Activated CD4-positive, alpha-beta T cell treated with anti-CD3 and anti-CD28 coated beads, Interleukin-2, amount 50 U/mL, for 24 hours (primary cell): ENCODE measurements at places on chromosomes 6 and 20.

GRCh38 chr20:58583586-58583985 is 67.5 kb upstream of the STX16 start:
- DNase-seq = no peak

GRCh38 chr6:170200458-170200891 is 90.4 kb downstream of the DLL1 start:
- no peak for DNase-seq

DNA sequence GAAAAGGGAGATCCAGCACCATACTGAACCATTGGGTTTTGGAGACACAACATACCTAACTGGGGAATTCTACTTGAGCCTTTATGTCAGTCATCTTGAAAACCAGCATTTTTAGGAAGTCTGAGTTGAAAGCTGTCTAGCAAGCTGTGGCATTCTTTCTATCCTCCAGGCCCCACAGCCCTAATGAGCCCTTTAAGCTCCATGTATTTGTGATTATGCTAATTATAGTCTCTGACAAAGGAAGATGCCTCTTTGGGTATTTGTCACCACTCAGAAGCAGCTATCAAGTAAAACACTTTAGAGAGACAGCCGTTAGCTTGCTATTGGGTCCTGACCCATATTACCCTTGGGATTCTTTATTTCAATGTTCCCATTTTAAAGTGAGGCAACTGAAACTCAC is 159.5 kb upstream of the MANEA start:
- DNase-seq = no peak

DNA sequence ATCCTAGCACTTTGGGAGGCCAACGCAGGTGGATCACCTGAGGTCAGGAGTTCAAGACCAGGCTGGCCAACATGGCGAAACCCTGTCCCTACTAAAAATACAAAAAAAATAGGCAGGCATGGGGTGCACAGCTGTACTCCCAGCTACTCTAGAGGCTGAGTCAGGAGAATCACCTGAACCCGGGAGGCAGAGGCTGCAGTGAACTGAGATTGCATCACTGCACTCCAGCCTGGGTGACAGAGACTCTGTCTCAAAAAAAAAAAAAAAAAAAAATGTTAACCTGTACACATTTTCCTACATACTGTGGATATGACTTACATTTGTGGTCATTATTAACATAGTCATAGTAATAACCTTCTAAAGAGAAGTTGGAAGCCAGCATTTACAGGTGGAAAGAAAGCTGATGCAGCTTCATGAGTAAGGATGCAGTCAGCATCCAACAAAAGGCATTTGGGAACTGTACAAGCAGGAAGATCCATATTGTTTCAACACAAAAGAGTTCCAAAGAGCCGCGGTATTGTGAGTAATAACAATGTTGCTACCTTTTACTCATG is 186.2 kb downstream of the GPX5 start:
- no peak for DNase-seq

GRCh38 chr6:37897321-37897720 is 77.8 kb downstream of the ZFAND3 start:
- no peak for DNase-seq

DNA sequence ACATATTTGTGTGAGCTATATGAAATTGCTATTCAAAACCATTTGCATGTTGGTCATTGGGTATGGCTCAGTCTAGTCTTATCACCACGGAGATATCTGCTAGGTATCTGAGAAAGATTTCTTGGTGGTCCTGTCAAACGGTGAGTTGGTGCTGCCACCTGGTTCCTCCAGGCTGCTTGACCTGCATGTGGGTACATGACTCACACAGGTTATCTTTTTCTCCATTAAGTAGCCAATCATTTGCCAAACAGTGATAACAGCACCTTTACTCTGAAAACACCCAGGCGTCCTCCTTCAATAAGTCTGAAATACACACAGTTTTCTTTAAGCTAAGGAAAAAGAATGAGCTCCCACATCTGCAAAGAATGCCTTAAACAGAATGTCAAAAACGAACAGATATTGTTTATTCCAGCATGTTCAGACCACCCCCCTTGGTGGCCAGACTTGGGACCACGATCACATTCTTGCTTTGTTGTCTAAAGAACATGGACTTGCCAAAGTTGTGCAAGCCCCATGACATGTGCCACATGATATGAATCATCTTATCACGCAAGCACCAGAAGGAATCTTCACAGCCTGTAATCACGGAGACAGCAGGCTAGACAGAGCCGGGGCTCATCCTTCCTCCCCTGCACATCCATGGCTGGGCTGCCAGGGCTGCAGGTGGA is 200.7 kb upstream of the THBS2 start:
- DNase-seq = no peak

GRCh38 chr6:134187751-134188150 is 130.2 kb downstream of the SGK1 start:
- no peak for DNase-seq

DNA sequence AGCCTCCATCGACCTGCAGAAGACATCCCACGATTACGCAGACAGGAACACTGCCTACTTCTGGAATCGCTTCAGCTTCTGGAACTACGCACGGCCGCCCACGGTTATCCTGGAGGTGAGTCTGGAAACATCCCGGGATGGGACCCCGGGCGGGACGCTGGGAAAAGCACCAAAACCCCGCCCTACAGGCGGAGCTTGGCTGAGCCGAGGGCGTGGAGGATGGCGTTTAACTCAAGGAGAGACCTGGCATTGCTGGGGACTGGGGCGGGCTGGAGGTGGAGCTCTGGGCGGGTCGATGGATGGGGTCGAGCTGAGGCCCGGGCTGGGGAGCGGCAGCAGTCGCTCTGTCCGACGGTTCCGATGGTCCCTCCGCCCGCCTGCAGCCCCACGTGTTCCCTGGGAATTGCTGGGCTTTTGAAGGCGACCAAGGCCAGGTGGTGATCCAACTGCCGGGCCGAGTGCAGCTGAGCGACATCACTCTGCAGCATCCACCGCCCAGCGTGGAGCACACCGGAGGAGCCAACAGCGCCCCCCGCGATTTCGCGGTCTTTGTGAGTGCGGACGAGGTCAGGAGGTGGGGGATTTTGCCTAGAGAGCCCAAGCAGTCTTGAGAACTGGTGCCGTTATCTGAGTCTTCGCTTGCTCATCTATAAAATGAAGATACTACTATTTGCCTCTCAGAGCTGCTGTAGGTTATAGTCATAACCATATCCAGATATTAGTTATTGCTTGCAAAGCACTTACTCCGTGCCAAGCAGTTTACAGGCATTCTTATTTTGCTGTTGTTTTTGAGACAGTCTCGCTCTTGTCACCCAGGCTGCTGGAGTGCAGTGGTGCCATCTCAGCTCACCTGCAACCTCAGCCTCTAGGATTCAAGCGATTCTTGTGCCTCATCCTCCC is 3.8 kb downstream of the SPAG4 start:
- DNase-seq = peak; percentile 60

DNA sequence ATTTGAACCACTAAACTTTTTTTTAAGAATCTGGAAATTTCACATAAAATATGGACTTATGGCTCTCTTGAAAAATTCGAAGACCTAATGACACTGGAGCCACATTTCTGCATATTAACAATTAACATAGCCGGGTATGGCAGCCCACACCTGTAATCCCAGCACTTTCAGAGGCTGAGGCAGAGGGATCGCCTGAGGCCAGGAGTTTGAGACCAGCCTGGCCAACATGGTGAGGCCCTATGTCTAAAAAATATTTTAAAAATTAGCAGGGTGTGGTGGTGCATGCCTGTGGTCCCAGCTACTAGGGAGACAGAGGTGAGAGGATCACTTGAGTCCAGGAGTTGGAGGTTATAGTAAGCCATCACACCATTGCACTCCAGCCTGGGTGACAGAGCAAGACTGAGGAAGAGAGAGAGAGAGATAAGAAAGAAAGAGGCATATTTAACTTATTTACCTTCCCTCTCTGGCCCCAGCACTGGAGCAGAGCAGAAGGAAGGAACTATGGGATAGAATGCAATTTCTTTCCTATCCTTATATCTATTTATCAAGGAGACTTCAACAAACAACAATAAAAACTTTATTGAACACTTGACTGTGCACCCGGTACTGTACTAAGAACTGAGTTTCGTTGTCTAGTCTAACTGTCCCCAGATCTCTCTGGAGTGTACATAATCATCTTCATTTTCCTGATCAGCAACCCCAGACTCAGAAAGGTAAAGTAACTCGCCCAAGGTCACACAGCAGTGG is 63.6 kb upstream of the EYA2 start:
- DNase-seq = no peak

DNA sequence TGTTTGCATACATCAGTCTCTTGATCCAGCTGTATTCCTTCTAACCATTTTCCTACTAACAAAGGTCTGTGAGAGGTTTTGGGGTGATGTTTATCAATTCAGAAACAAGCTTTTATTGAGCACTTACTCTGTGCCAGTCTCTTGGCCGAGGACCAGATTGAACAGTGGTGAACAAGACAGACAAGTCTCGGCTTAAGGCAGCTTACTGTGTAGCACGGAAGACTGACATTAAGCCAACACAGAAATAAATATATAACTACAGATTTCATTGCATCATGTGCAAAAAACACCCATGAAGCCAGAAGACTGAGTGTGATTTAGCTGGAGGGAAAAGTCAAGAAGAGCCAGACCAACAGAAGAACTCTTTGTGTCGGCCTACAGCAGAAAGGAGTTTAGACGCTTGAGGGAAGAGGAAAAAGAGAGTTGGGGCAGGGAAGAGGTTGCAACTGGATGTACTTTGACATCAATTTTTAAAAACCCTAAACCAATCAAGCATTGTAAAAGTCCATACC is 549.6 kb upstream of the CITED2 start:
- no peak for DNase-seq

DNA sequence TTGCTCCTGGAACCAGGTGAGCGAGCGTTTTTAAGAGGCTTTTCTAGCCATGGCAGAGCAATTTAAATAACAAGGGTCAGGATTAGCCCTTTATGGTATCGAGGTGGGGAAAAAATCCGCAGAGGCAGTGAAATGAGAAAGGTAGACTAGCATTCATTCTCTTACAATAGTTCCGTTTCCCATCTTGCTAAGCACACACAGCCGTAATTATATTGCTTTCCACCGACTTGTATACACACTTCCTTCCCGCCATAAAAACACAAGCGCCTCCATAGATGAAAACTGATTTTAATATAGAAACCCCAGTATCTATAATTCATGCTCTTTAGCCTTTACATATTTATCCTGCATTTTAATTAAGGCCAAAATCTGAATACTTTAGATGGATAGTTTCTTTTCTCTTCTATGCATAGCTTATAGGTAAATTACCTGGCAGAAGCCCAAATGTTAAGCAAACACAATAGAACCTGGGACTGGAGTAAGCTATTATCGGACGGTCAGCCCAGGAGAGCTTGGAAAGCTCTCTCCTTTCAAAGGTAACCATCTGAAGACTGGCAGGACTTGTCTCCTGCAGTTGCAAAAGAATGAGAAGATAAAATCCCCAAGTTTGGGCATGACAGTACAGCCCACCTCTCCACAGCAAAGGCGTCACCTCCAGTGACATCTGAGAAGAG is 90.9 kb upstream of the MC3R start:
- DNase-seq = no peak

- no peak for DNase-seq
Observed at GRCh38 chr6:113634352-113635163, 222.6 kb upstream of the MARCKS start.

- no peak for DNase-seq
Observed at GRCh38 chr6:108868647-108869046, 20.4 kb downstream of the ARMC2 start.

DNA sequence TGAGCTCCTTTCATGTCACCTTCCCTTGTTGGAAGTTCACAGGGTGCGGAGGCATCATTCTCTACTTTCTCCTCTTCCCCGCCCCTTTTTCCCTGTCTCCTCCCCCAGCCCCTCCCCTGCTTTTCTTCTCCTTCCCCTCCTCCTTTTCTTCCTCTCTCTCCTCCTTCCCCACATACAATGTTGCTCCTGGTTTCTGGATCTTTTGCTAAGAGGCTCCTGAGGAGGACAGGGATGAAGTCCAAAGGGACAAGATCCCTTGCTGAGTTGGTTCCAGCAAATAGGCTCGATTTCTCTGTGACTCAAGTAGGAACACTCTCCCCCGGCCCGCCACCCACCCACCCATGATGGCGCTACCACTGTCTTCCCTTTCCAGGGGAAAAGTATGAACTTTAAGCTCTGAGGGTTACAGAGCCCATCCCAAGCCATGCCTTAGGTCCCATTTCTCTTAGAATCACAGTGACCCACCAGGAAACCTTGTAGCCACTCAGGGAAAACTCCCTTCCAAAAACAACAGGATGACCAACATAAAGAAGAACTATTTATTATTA is 852 bp upstream of the TFEB start:
- DNase-seq = no peak

DNA sequence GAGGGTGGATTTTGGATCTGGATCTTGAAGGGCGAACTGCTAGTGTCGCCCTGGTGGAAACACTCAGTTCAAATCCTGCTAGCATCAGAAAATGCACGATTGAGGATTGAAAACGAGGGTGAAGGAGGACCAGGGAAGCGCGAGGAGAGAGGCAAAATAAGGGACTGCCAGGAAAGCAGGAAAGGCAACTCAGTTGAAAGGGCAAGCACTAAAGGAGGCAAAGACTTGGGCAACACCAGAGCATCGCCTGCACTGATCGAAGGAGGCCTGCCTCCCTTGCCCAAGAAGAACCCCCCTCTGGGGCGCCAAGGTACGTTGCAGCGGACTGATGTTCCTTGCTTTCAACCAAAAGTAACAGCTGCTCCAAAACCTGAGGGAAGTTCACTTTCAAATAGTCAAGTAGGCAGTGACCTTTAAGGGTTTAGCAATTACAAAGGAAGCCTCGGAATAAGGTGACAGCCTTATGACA is 308 bp upstream of the COL21A1 start:
- no peak for DNase-seq

- no peak for DNase-seq
Observed at GRCh38 chr6:126307849-126308248, 32.1 kb upstream of the CENPW start.

DNA sequence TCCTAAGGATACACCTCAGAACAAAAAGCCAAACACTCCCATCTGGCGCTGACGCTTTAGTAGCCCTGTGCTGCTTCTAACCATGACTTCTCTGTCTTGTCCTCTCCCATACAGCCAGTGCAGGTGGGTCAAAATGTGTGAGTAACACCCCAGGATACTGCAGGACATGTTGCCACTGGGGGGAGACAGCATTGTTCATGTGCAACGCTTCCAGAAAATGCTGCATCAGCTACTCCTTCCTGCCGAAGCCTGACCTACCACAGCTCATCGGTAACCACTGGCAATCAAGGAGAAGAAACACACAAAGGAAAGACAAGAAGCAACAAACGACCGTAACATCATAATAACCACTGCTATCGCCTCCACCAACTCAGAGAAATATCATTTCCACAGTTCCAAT is 1.4 kb downstream of the DEFB132 start:
- no peak for DNase-seq

DNA sequence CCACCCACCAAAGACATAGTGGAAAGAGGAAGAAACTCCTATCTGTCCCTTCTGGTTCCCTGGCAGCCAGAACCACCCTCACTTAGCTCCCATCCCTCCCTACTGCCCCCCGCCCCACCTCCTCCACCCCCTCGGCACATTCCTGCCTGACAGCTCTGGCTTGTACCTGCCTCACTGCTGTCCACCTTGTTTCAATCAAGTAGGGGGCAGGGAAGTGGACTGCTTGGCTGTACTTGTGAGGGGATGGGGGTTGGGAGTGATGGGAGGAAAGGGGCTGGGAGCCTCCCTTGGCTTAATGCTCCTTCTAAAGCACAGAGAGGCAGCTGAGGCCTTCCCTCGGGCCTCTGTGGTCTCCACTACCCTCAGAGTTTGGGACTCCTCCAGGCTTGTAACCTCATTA is 22.1 kb upstream of the ZNF76 start:
- DNase-seq = no peak

GRCh38 chr6:34574647-34575293 is 18.6 kb upstream of the SPDEF start:
- DNase-seq = no peak
